ENCODE measurements at places on chromosomes 16 and 17.

DNA sequence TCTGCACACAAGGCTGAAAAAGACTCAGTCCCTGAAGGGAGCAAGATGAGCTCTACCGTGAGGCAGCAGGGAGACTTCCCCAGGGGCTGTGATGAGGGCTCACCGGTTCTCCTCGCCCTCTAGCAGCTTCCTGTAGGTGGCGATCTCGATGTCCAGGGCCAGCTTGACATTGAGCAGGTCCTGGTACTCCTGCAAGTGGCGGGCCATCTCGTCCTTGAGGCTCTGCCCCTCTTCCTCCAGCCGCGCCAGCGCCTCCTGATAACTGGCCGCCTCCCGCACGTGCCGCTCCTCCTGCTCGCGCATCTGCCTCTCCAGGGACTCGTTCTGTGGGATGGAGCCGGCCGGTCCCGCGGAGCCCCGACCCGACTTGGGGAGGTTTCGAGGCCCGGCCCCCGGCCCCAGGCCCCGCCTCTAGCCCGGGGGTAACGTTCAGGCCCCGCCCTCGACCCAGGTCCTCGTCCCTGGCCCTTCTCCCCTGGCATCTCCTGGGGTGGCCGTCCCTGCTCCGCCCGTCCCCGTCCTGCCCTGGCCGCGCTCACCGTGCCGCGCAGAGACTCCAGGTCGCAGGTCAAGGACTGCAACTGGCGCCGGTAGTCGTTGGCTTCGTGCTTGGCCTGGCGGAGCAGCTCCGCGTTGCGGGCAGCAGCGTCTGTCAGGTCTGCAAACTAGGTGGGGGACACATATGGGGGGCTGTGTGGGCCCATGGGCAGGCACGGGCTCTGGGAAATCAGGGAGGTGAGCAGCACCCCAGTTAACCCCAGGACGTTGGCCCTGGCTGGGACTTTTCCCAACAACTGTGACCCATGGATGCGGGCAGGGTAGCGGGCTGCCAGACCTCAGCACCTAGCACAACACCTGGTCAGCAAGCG, 3.9 kb downstream of the GFAP start:
- DNase-seq = peak; percentile 55

DNA sequence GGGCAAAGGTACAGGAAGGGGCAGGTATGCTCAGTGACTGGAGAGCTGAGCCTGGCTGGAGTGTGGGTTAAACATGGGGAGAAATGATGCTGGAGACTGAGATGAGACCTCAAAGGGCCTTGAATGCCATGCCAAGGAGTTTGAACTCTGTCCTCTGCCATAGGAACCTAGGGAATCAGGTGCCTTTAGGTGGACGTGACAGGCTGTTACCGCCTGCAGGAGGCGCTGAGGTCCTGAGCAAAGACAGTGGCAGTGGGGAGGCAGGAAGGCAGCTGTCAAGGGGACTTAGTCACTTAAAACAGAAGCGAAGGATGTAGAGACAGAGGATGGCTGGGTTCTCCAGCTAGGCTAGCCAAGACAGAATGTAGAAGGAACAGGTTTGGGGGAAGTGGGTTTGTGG, 9.1 kb downstream of the PSMB3 start:
- DNase-seq = peak; percentile 37

DNA sequence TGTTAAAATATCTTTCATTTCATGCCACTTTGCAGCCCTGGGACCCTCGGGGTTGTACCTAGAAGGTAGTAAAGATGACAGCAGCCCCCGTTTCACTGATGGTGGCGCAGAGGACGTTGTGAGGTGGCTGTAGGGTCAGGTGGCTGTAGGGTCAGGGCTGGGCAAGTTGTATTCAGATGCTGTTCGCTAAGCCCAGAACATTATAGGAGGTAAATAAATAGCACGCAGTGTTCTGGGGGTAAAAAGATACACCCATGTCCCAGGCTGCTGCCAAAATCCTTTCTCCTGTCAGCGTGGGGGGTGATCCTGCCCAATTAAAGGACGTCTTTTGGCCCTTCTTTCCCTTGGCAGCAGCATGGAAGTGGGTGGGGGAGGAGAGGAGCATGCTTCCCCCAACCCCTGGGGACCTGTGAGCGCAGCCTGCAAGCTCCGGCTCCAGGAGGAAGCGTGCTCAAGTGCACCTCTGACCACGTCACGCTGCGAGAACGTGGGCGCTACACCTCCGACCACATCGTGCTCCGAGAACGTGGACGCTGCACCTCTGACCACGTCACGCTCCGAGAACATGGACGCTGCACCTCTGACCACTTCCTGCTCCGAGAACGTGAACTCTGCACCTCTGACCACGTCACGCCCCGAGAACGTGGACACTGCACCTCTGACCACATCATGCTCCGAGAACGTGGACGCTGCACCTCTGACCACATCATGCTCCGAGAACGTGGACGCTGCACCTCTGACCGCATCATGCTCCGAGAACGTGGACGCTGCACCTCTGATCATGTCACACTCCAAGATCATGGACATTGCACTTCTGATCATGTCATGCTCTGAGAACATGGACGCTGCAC, 182.1 kb downstream of the RPTOR start:
- DNase-seq = no peak

DNA sequence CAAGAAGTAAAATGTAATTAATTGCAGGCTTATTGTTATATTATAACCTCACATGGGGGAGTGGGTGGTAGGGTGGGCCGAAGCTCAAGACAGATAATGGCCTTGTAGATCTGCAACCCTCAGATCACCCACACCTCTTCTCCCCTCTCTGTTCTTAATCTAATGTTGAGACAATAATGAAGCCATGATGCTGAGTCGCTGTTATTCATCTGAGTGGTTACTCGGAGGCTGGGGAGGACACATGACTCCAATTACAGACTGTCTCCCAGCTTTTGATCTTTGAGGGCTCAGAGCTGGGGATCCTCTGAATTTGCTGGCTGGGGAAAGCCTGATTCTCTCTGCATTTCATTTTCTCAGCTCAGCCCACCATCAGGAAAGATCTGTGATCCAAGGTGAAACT, 275.3 kb downstream of the SHISA9 start:
- DNase-seq = no peak

- DNase-seq = no peak
Measured at GRCh38 chr17:48439110-48439850, 9.3 kb upstream of the SKAP1 start.

DNA sequence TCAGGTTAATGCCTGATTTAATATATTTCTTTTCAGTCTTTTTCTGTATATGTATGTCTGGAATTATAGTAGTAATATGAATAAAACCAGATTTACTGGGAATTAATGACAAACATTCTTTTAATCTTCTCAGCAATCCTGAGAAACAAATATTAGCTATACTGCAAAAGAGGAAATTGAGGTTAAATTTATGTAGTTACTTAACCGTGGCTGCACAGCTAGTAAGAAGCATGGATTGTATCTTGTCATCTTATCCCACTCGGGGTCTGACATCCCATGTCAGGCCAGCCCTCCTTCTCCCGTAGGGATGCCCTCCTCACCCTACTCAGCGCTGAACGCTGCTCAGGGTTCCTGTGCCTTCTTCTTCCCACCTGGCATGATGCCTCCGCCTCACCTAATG, 143.0 kb downstream of the FTO start:
- DNase-seq = no peak

- DNase-seq = no peak
Measured at GRCh38 chr17:60964160-60964559, 286.5 kb downstream of the BCAS3 start.

Measured in HT1080 (cell line).